ENCODE measurements at places on chromosomes 7 and 10.

DNA sequence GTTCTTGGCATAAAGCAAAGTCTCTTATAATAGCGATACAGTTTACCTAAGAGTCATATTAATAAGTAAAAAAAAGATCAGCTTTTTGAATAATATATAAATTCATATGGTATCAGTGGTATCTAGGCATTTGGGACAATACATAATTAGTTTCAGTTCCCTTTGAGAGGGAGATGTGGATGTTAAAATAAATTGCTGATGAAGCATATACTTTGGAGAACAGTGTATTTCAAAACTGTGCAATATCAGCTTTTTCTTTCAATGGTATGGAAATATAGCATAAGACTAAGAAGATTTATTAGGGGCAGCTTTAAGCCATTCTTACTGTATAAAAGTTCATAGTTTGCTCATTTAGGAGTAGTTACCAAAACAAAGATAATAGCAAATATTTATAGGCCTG lies 35.5 kb downstream of the MDFIC start:
- DNase-seq = no peak

DNA sequence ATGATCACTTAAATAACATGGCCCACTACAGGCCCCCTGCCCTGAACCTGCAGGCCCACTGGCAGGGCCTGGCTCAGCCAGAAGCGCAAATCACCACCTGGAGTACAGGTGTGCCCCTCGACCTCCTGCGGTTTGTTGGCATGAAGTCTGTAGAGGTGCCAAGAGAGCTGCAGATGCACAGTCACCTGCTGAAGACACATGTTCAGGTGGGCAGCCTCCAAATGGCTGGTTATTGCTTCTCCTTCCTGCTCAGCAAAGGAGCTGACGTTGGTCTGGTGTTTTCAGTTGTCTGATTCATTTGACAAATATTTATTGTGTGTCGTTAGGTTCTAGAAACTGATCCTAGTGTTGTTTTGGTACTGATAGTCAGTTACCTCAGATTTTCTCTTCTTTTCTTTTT lies 29.0 kb downstream of the DHTKD1 start:
- no peak for DNase-seq

DNA sequence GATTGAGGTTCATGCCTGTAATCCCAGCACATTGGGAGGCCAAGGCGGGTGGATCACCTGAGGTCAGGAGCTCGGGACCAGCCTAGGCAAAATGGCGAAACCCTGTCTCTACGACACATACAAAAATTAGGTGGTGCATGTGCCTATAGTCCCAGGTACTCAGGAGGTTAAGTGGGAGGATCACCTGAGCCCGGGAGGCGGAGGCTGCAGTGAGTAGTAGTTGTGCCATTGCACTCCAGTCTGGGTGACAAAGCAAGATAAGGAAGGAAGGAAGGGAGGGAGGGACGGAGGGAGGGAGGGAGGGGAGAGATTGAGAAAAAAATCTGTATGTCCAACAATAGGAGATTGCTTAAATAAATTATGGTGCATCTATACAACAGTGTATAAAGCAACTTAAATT lies 13.2 kb downstream of the TLL2 start:
- DNase-seq = no peak

- no peak for DNase-seq
These were observed 127.8 kb downstream of the CACNB2 start for GRCh38 chr10:18268005-18268404.

GRCh38 chr7:20828947-20829346 lies 42.3 kb upstream of the SP8 start:
- DNase-seq = no peak

GRCh38 chr10:24579906-24580305 lies 143.8 kb downstream of the ARHGAP21 start:
- DNase-seq = no peak

DNA sequence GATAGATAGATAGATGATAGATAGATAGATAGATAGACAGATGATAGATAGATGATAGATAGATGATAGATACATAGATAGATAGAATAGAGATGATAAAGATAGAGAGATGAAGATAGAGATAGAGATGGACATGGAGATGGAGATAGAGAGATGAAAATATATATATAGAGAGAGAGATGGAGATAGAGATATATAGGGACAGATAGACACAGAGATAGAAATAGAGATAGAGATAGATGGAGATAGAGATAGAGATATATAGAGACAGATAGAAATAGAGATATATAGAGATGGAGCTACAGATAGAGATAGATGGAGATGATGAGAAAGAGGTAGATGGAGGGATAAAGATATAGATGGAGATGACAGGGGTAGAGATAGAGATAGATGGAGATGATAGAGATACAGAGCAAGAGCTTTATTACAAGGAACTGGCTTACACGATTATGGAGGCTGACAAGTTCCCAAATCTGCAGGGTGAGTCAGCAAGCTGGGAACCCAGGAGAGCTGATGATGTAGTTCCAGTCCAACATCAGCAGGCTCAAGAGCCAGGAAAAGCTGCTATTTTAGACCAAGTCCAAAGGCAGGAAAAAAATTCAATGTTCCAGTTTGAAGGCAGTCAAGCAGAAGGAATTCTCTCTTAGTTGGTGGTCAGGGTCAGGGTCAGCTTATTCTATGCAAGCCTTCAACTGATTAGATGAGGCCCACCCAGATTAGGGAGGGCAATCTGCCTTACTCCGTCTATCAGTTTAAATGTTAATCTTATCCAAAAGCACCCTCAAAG lies 37.1 kb downstream of the CAV1 start:
- no peak for DNase-seq

Data from activated CD4-positive, alpha-beta T cell treated with anti-CD3 and anti-CD28 coated beads, Interleukin-2, amount 50 U/mL, for 48 hours (primary cell).